ENCODE measurements at places on chromosomes 12 and 14. TPM values are rescaled to one million over a fixed set of nuclear protein-coding genes. Genes with fewer than 3 reads are reported as not detected.

NGB gene
- polyA plus RNA-seq: not detected

SOAT2 gene
- polyA plus RNA-seq: not detected

NRXN3 gene
- 0.53 TPM for polyA plus RNA-seq

KRT75 gene
- not detected for polyA plus RNA-seq

VDR gene
- 0.91 TPM for polyA plus RNA-seq

ASB2 gene
- not detected for polyA plus RNA-seq

LRFN5 gene
- not detected for polyA plus RNA-seq

GUCY2C gene
- not detected for polyA plus RNA-seq

KCNH3 gene
- polyA plus RNA-seq: 0.13 TPM

KRT81 gene
- polyA plus RNA-seq: not detected

LALBA gene
- polyA plus RNA-seq: not detected

PRH1 gene
- polyA plus RNA-seq: 2.2 TPM

DNA sequence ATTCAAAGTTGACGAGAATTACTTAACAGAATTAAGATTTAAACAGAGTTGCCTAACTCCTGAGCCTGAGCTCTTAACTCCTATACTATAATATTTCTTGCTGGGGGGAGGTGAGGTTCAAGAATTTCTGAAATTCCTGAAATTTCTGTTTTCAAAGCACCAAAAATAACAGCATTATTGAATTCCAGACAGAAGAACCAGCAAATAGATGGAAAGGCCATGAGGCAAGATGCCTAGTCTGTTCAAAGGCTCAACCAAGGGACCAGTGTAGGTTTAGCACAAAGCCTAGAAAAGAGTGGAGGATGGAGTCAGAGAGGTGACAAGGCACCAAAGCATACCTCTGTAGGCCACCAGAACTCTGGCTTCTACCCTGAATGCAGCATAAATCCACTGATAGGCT lies 76.4 kb downstream of the PPP1R12A start:
- DNase-seq: no peak

- peak; percentile 65 for DNase-seq
Measured at GRCh38 chr12:110102255-110102654, 21.9 kb upstream of the IFT81 start.

DNA sequence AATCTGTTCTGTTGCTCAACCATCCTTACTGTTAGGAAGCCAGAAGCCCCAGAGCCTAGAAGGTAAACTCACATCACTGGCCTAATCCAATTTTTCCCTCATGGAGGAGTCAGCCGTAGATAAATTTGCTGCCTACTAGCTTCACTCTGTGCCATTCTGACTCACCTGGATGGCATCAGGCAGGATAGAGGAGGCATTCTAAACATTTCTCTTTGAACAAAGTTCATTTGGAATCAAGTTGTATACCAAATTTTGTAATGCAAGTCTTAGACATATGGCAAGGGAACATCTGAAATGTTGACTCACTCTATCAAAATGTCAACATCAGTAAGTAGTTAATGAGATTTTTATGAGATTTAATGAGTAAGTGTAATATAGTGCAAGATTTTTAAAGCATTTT lies 13.6 kb upstream of the TBC1D30 start:
- DNase-seq: no peak

DNA sequence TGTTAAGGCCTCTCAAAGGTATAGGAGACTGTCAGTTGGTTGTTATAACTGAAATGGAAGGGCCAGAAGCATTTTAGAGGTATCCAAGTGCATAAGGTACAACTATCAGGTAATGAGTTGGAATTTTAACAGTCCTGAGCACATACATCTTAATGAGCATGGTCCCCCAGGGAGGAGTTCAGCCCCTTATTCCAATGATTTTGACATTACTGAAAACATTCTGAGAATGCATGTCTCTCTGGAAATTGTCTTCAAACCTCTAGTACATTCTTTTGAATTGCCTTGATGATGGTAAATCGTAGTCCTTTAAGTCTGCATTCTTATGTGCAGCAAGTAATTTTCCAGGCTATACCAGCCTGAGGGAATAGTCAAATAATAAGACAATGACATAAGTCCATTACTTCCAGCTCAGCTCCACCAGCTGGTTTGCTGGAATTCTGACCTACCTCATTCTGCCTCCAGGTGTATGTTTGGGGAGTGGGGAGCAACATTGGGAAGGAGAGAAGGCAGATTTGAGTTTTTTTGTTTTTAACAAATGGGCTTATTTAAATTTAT lies 239.2 kb downstream of the MSRB3 start:
- no peak for DNase-seq

DNA sequence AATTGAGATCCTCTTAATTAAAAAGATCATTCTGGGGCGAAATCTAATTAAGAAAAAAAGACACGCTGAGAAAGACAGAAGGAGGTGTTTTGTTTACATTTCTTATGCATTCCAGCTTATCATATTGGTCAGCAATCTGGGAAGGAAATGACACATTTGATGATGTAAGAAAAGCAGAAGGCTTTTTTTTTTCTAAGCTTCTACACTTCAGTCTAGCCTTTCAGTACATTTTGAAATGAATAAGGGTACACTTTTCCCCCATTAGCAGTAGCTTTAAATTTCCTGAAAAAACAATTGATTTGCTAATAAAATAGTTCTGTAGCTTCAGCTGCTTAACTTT lies 5.9 kb upstream of the GSC start:
- no peak for DNase-seq

DNA sequence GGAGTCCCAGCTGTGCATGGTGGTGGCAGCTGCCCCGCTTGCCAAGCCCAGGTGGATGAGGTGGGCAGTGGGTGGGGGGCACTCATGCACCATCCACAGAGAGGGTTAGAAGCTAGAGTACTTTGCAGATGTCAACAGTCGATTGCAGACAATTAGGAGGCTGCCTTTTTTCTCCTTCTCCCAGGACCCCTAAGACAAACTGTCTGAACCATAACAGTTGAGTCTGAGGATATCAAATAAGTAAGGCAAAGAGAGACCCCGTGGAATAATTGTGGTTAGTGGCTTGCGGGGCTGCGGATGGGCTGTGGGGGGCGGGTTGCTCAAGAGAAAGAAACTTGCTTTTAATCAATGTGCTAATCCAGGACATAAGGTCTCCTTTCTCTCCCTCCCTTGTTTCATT lies 926.2 kb downstream of the VRK1 start:
- DNase-seq: no peak

- no peak for DNase-seq
Measured at GRCh38 chr14:94340533-94340932, 17.4 kb upstream of the SERPINA6 start.

DNA sequence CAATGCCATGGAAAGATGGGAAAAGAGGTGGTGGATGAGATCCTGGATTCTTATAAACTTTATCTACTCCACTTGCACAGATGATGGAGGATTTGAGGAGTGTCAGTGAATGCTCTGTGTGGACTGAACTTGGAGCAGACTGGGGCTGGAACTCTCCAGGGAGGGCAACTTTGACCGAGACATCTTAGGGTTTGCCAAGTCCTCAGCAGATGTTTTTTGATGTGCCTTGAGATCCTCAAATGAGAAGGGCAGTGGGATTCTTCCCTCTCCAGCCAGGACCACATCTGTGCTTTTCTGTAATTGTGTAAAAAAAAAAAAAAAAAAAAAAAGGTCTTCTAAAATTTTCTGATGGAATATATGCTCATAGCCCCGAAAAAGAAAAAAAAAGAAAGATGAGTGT lies 23.0 kb upstream of the MYL2 start:
- no peak for DNase-seq

DNA sequence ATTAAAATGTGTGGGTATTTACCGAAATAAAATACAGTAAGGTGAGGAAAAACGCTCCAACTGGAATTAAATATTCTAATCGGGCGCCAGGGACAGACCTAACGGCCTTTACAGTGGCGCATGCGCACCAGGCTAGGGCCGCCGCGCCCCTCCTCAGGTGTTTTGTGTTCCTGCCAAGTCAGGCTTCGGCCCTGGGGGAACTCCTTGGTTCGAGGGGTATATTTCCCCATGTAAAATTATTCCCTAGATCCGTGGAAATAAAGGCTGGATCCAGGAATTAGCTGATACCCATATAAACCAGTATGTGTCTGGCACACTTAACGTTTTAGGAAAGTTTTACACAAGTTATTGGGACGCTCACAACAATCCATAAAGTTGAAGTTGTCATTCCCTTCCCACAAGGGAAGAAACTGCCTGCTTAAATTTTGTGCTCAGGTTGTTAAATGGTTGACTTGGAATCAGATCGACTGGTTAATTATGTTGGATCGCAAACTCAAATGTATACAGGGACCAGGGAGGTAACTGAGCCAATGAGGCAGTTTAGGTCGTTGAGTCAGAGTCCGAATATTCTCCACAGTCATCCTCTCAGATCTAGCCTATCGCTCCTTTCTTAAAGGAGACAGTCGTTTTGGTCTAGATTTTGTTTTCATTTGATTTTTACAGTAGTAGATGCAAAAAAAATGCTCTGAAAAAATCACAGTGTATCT lies 621 bp upstream of the ANAPC7 start:
- DNase-seq: peak; percentile 68

- DNase-seq: no peak
Measured at GRCh38 chr12:55724940-55725309, 3.9 kb downstream of the CD63 start.

- no peak for DNase-seq
Measured at GRCh38 chr12:108797677-108798076, 59.7 kb downstream of the SSH1 start.

DNA sequence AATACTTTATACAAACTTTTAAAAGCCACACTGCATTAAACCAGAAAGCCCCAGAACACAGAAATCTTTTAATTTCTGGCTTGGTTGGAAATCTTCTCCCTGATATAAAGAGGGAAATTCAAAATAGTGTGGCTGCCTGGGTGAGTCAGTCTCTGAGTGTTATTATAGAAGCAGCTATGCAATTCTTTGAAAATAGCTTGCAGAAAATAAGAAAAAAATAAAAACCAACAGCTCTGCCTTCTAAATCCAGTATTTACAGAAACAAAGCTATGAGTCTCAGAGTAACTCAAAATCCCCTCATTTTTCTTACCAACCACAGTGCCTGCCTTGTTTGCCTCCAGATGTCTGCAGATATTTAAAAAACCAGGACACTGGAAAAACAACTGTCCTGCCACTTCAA lies 68.6 kb upstream of the FERMT2 start:
- no peak for DNase-seq

DNA sequence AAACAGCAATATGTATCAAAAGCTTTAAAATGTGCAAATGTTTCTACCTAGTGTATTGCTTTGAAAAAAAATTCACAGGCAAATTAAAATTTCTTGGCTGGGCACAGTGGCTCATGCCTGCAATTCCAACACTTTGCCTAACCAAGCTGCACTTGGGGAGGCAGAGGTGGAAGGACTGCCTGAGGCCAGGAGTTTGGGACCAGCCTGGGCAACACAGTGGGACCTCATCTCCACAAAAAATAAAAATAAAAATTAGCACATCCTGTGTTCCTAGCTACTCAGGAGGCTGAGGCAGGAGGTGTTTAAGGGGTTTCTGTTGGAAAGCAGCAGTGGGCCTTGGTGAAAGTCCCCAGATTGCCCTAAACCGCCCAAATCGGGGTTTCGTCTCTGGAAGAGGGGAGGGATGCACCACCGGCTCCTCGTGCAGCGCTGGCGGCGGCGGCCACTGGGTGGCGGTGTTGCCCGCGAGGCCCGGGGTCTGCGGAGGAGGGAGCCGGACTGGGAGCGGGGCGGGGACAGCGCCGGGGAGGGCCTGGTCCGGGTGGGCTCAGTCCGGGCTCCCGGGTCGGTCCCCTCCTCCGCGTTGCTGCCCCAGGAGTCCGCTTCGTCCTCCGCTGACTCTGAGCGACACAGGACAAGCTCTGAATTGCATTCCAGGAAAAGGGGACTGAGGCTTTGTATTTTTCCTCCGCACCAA lies 265.6 kb downstream of the AACS start:
- peak; percentile 16 for DNase-seq

DNA sequence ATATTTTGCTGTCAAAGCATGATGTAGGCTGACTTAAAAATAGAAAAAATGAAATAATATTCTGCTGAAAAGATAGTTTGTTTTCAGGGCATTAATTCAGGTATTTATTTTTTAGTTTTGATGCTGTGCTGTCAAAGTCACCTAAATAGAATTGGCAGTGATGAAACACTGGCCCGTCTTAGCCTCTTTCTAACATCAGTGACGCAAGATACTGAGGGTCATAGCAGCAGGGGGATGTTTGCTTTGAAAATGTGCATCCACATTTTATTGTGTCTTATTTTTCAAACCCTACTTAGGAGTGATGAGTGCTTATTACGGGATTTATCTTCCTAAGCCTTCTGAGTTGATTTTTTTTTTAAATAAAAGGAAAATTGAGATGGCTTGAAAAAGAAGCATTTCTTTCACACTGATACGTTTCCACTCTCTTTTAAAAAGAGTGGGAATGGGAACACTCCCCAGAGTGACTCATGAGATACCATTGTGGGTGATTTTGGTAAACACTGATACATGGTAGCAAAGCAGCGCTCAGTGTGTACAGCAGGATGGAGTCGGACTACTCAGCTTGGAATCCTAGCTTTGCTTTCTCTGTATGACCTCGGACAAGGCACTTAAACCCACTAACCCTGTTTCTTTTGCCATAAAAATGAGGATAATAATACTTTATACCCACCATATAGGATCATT lies 290.8 kb downstream of the ERC1 start:
- no peak for DNase-seq

- DNase-seq: peak; percentile 15
Measured at GRCh38 chr12:132284071-132284826, 45.1 kb downstream of the GALNT9 start.

DNA sequence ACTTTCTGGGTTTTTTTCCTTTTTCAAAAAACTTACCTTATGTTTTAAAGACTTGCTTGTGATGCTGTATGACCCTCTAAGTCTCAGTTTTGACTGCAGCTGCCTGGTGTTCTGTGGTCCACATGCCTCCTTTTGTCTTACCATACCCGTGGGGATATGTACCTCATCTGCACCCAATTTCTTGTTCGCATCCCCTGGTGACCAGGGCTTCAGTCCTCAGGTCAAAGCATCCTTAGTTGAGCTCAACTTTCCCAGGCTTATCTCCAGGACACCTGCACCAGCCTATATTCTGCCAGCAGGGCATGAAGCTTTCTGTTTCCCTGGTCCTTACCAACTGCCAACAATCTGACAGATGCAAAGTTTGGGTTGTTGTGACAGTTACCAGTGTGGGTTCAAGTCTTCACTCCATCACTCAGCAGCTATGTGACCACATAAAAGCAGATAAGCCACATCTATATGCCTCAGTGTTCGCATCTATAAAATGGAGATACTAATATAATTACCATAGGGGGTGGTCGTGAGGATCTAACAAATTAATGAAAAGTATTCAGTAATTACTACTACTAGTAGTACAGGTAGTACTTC lies 94.0 kb downstream of the NTF3 start:
- DNase-seq: no peak

- DNase-seq: peak; percentile 84
Measured at GRCh38 chr14:95515080-95515489, 1.4 kb downstream of the SYNE3 start.

DNA sequence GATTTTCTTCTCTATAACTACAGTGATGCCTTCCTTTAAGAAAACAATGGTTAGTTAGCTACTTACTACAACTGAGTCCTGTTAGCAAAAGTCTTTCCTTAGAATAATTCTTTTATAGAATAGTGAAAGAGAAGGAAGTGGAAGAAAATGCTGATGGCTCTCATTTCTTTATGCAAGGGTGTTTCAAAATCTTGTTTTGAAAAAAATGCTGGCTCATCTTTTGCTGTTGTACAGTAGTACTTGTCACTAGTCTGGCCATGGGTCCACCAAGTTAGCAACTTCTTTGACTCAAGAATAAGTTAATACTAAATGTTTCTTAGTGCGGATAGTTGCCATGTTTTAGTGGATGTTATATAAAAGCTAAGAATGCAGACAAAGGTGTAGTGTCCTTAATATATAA lies 225.4 kb downstream of the PTPRO start:
- no peak for DNase-seq

Data from endothelial cell of umbilical vein (primary cell).